Central memory CD8-positive, alpha-beta T cell (primary cell): ENCODE measurements at places on chromosomes 2 and 18.

DNA sequence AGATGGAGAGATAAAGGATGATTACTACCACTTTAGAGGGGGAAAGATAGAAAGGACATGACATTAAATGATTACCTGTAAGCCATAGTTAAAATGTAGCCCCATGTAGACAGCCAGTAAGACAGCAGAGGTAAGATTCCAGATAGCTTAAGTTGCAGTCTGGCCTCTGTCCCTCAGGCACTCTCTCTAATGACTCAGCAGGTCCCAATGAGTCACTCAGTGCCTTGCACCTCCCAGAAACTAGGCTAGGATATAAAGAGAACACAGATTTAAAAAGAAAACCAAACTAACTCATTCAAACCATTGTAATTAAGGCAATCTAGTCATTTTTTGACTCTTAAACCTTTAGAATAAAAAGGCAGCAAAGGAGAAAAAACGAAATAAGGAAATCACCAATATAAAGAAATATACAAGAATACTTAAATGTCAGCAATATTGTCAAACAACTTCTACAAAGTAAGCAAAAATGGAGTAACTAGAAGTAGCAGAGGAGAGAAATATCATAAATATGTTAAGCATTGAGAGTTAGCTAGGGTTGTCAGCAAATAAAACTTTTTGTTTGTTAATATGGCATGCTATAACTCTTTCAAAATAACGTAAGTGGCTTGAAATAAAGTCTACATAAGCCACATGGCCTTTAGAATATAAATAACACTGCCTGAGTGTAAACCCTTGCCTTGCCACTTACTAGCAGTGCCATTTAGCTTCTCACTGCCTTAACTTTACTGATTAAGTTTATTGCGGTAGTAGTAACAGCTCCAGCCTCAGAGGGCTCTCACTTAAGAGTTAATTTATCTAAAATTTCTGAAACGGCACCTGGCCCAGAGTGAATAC, 48.5 kb downstream of the SOCS6 start:
- DNase-seq, result no peak

- DNase-seq, result no peak
These were observed 18.2 kb downstream of the CYBRD1 start for GRCh38 chr2:171540437-171540836.

DNA sequence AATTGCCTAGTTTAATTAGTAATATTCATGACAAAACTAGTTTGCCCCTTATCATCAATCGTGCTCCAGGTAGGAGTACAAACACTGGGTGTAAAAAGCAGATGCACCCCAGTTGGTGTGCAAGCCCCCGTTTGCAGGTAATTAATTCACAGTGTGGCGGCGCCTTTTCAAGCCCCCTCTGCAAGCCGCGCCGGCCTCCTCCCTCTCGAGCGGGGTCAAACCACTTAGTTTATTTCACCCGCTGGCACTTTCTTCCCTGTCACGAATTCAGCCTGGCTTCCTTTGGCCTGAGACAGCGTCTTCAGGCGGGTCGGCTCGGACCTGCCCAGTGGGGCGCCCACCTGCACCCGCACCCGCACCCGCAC, 64.7 kb upstream of the MAPRE2 start:
- DNase-seq, result no peak

DNA sequence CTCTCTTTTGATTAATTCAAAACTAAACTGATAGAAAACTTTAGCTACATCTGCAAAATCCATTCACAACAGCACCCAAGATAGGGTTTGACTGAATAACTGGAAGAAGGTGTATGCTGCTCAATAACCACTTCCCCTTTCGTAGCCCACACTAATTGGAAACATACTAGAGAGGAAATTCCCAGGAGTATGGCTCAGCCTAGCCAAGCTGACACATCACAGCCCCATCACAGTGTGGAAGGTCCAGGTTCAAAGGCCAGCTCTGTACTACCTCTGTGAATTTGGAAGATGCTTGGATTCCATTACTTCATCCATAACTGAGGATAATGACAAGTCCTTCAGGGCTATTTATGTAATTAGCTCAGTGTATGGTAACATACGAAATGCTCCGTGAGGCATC, 185.4 kb downstream of the FBXO15 start:
- DNase-seq, result no peak

DNA sequence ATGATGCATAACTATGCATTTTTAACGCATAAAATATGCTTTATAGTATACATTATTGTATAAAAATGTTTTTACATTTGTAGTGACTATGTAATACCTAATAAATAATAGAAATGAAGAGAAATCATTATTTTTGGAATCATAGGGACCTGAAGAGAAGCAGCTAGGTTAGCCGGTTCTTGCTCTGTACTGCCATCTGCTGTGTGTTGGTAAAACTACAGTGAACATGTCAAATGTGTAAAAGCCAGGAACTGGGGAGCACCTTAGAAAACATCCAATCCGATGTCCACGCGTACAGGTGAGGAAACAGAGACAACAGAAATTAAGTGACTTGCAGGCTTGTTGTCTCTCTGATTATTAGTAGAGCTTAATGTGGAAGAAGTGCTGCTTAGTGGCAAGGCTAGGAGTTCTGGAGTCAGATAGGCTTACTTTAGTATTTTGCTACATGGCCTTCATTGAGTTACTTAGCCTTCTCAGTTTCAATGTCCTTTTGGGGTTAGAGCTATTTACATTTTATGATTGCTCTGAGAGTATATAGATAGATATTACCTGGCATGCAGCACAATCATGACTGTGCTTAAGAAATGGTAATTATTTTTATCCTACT, 386.5 kb downstream of the DLGAP1 start:
- DNase-seq, result no peak

- no peak for DNase-seq
These were observed 50.4 kb downstream of the TNS1 start for GRCh38 chr2:217952409-217952808.

DNA sequence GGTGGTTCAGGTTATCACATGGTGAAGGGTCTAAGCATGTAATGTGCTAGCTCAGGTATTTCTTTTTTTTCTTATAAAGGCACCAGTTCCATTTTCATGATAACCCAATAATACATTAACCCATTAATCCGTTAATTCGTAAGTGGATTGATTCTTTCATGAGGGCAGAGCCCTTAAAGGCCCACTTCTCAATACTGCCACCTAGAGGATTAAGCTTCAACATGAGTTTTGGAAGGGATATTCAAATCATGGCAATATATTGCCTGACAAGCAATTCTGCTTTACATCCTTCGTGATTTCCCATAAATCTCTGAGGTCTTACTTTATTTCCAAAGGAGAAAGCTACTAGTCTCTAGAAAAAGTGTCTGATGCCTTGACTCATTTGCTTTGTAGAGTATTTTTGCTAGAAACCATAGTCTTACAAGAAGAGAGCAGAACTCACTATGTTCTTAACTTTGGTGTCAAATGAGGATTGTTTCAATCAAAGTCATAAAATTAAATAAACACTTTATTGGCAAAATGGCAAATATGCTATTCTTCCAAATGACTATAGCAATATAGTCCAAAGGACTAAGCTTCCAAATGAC, 271.3 kb downstream of the KCNS3 start:
- no peak for DNase-seq
